ENCODE measurements at places on chromosomes 11 and 22. TPM values are rescaled to one million over a fixed set of nuclear protein-coding genes. Genes with fewer than 3 reads are reported as not detected.

The PATE3 gene
- total RNA-seq, result not detected

The TSGA10IP gene
- total RNA-seq, result not detected

The OR5B2 gene
- total RNA-seq, result not detected

The OR52I1 gene
- total RNA-seq, result not detected
